ENCODE measurements at places on chromosomes 13 and 19.
A peak's percentile ranks its signal among the peaks of the same experiment; 100 is the strongest.

DNA sequence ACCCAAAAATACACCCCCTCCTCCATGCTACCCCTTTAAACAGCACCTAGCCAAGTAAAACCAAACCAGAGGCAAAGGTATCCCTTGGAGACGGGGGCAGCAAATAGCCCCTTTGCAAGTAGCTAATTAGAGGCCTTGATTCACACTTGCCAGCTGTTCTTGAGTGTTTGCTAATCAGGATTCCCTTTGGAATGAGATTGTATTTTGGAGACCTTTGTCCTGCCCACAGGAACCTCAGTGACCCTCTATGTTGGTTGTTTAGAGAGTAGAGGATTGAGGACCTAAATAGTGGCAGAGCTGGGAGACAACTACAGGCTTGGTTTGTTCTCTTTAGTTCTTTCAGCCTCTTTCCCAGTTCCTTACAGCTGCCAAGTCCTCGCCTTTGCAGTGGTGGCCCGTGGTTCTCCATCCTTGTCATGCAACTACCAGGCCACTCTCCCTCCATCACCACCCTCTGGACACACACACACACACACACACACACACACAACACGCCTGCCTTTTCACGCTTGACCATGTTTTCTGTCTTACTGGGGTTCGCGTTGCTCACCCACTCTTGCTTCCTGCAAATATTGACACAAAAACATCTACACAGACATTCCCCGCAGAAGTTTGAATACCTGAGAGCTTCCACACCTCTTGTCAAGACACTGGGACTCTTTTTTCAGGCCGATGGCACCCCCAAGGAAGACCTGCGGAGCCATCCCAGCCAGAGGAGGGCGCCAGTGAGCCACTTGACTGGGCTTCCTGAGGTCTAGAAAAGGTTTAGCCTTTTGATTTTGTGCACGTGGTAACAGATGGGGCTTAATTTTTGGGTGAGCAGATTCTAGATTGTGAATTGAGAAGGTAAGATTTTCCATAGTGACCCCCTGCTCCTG, 80.0 kb upstream of the GPR183 start:
- DNase-seq: peak; percentile 94

GRCh38 chr19:1609680-1610474, 4.6 kb upstream of the UQCR11 start:
- DNase-seq: no peak

DNA sequence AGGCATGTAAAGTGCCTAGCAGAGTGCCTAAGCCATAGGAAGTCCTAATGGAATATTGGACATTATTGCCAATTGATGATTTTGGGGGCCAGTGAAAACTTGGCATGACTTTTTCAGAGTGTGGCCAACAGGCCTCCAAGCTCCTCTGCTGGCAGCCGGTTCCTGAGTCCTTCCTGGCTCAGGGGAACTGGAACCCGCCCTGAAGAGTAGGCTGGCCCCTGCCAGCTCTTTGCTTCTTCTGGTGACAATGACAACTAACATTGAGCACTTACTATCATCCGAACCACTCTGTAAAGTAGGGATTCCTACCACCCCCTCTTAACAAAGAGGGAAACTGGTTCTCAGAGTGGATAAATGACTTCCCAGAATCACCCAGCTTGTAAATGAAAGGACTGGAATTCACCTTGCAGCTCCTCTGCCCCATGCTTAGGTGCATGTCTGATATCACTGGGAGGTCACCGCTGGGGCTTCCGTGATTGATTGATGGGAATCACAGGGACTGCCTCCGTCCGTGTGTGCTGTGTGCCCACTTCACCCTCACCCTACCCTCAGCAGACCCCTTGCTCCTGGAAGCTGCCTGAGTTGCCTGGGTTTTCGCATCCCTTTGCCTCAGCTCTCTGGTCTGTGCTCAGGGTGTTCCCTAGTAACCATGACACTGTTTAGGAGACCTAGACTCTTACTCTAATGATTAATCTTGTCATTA, 50.6 kb downstream of the TNFRSF19 start:
- DNase-seq: no peak

- DNase-seq: no peak
Observed at GRCh38 chr19:48668332-48668731, 4.5 kb downstream of the NTN5 start.

DNA sequence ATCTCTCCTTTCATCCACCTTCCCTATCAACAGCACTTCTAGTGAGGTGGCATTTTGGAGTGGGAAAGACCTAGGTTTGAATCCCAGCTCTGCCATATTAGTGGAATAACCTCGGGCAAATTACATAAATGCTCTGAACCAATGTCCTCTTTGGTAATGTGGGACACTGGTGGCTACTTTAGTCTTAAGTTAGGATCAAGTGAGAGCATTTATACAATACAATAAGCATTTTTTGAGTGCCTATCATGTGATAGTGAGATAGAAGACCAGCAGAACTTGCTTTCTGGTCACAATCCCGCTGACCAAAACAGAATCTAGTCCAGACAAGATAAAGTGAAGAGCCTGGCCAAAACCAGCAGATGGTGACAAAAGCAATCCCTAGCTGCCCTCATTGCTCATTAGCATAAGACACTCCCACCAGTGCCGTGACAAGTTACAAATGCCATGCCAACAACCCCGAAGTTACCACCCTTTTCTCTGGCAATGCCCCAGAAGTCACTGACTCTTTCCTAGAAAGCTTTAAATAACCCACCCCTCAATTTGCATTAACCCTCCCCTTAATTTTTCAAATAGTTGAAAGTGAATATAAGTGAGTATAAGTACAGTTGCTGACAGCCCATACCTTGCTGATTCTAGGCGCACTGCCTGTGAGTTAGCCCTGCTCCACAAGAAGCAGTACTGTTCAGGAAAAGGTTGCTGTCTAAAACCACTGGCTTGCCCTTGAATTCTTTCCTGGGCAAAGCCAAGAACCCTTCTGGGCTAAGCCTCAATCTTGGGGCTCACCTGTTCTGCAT, 28.9 kb upstream of the KPNA3 start:
- DNase-seq: no peak

DNA sequence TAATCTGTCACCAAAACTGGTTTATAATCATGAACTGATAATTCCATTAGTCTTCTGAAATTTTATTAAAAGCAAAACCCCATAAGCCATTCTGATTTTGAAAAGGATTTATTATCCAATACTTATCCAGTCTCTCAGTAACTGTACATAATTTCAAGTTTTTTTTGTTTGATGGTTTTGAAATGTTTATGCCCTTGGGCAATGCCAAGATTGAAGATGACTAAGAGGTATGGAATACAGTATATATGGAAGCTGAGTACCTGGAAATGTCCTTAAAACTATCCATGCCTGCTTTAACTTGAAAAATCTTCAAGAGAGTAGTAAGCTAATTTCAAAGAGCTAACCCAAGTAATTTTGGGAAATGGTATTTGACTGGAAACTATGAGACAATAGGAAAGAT, 1.8 kb upstream of the NEK5 start:
- no peak for DNase-seq

DNA sequence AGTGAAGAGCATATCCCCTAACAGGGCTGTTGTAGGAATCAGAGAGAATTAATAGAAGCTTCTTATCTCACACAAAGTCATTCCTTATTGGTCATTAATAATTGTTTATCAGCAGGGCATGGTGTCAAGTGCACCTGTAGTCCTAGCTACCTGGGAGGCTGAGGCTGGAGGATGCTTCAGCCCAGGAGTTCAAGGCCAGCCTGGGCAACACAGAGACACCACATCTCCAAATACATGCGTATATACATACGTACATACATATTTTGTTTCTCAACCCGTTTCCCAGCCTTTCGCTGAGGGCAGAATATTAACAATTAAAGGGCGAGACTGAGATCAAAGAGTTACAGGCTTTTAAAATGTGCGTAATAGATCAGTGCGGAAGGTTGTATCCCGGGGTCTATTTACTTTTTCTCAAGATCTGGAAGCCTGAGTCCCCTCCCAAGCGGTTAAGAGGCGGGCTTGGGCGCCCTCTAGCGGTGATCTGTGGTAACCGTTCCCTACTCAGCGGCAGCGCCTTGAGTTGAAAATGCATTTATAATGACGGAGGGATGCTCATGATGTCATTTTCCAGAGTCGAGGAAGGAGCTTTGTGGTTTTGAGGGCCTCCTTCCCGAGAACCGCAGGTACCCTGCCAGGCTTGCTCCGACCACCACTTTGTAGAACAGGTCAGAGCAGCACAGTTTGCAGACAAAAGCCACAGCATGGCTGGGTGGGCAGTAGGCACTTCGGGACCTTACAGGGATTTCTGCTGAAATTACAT, 169.6 kb upstream of the GPR12 start:
- DNase-seq: peak; percentile 71

DNA sequence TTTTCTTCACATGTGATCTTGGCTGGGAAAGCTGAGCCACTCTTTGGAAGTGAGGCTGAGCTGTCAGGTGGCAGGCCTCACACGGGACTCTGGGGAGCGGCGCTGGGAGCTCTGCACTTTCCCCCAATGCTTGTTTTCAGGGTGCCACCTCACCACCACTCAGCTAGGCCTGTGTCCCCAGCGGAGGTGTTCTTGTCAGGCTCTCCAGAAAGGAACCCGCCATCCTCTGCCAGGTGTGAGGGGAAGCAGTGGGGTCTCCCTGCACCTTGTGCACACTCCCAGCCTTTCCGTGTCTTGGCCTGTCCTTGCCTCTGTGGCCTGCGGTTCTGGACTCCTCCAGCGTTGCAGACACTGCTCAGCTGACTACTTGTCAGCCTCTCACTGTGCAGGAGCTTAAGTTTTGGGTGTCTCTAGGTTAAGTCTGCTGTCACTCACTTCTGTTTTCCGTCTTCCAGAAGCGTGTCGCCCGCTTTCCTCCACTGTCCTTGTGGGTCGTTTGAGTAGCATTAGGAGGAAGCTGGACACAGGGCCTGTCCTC, 51.9 kb downstream of the GGACT start:
- DNase-seq: no peak

GRCh38 chr19:19010551-19010950, 22.8 kb downstream of the SUGP2 start:
- DNase-seq: no peak

- DNase-seq: no peak
Observed at GRCh38 chr13:96700657-96701056, 293.6 kb downstream of the OXGR1 start.

DNA sequence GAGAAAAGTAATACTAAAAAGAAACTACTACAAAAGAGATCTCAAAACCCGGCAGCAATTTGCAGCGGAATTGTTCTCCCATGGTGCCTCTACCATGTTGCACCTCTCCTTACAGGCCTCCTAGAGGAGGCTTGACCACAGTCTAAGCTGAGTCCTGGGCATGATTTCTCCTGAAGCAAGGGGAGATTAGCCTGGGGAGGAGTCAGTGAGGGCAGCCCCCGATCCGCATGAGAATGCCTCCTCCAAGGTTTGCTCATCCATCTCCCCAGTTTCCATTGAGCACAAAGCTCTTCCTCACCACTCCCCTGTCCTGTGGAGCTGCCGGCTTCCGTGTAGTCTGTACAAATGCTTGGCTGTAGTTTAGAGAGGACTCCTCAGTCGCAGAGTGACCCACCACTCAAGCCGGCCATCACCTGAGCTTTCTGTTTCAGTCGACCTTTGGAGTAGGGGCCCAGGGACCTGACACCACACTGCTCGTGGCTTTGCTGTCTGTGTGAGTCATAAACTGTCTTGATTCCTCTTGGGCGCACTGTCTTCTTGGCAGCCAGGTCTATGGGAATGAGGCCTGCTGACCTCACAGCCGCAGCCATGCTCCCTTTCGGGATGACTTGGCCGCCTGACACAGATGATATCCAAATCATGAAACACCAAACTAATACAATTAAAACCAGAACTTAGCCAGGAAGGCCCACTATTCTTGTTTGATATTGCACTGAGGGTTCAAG, 72.3 kb downstream of the C1QTNF9 start:
- no peak for DNase-seq

DNA sequence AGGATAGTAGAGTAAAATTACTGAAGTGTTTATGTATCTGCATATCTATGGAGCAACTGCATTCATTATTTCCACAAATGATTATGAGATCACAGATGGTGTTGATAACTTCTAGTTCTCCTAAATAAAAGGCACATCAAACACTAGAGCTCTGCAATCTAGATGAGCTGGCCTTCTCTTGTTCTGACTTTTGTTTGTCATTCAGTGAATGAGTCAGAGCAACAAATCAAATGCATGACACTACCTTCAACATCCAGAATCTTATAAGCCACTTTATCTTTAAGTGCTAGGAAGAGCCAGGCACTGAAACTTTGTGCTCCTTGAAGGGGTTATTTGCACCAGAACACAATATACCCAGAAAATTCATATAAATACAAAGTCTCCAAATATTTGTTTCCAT, 456.0 kb downstream of the PCDH17 start:
- DNase-seq: no peak

- DNase-seq: no peak
Observed at GRCh38 chr13:84648069-84648640, 765.9 kb upstream of the SLITRK1 start.

DNA sequence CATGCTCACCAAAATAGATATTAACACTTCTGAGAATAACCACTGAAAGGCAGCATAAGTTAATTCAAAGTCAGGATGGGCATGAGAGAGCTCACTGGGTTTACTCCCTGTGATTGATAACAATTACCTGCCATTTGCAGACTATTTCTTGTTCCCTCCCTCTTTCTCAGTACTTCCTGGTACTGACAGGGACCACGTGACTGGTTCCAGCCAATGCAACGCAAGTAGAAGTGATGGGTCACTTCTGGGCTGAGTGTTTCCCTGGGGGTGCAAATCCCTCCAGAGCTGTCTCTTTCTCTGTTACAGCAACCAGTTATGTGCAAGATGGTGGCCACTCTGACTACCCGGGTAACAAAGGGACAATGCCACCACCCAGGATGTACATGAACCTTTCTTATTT, 118.8 kb downstream of the EFNB2 start:
- no peak for DNase-seq

DNA sequence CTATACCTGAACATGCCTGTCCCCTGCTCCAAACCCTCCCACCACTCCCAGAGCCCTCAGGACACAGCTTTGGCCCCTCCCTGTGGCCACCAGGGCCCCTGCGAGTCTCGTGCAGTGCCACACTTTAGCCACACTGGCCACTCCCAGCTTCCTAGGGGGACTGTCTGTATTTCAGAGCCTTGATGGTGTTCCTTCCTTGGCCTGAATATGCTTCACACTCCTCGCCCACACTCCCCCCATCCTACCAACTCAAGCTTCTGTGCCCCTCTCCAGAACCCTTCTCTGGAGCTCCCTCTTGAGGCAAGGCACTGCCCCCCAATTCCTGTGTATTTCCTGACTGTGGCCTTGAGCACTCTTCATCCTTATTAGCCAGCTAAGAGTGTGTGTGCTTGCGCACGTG, 80.2 kb downstream of the DPF1 start:
- DNase-seq: peak; percentile 10

DNA sequence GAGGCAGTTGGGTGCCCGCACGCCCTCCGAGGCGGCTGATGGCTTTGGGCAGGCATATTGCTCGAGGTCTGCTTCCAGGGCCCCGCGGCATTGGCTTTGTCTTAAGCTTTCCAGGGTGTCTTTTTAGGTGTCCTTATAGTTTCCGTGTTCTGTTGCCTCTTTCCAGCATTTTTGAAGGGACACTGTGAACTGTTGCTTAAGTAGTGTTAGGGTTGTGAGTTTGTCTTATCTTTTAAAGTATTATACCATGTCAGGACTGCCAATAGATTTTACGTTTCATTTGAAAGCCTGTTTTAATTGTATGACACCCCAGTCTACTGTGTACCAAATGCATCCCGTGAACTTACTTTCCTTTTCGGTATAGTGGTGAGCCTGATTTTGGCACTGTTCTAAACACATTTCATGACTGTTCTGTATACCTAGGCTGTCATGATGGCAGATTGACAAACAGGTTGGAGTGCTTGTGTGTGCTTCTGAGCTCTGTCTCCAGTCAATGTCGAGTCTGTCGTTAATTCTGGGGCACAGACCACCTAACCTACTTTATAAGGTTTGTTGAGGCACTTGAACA, 656 bp downstream of the PCCA start:
- no peak for DNase-seq

Data from CD4-positive, alpha-beta T cell treated with Interleukin-6 for 4 hours (primary cell).